Astrocyte of the cerebellum (primary cell): ENCODE measurements at places on chromosomes 6 and 20.

GRCh38 chr6:78259935-78260334 is 607.1 kb downstream of the MEI4 start:
- no peak for DNase-seq

GRCh38 chr6:154318721-154319120 is 37.9 kb downstream of the IPCEF1 start:
- DNase-seq: no peak

GRCh38 chr6:168943231-168943905 is 310.3 kb downstream of the THBS2 start:
- DNase-seq: no peak

DNA sequence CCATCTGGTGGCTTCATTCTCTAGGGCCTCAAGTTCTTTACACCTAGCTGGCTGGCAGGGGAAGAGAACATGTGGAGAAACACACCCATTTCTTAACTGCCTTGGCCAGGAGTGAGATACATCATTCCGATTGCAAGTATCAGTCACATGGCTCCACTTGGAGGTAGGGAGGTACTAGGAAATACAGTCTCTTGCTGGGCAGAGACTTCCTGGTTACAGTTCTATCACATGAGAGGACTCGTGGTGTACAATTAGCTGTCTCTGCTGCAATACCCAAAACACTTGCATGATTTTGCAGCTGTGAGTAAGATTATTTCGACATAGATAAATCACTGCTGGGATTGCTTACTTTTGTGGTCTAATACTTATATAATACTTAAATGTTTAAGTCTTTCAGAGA is 51.1 kb downstream of the GTF2H5 start:
- no peak for DNase-seq

- no peak for DNase-seq
Observed at GRCh38 chr6:139338795-139339194, 35.7 kb downstream of the CITED2 start.

GRCh38 chr6:164763788-164764187 is 545.6 kb downstream of the C6orf118 start:
- no peak for DNase-seq

- peak; percentile 32 for DNase-seq
Observed at GRCh38 chr6:3520281-3521230, 63.7 kb upstream of the SLC22A23 start.

DNA sequence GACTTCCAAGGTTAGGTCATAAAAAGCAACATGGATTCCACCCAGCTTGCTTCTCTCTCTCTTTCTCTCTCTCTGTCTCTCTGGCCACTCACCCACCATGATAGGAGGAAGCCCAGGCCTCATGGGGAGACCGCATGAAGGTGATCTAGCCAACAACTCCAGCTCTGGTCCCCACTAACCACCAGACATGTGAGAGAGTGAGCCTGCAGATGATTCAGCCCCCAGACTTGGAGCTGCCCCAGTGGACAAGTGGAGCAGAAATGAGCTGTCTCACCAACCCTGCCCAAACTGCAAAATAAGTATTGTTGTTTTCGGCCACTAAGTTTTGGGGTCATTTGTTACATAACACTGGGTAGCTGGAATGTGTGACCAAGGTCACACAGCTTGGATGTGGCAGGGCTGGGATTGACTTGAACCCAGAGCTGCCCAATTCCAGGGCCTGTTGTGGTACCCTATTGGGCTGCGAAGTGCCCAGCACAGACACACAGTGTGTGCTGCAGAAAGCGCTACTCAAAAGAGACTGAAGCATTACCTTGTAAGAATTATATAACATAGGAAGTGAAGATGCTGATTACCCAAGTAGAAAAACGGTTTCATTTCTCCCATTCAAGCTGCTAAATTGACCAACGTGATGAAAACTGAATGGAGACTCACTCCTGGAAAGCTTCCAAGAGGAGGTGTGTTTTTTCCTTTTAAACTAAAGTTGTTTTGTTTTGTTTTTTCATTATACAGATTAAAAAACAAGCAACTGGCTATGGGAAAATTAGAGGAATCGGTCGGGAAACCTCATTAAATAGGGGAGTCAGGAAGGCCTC is 9.1 kb upstream of the TLDC2 start:
- DNase-seq: no peak

GRCh38 chr20:1964061-1964460 is 29.8 kb downstream of the PDYN start:
- no peak for DNase-seq

DNA sequence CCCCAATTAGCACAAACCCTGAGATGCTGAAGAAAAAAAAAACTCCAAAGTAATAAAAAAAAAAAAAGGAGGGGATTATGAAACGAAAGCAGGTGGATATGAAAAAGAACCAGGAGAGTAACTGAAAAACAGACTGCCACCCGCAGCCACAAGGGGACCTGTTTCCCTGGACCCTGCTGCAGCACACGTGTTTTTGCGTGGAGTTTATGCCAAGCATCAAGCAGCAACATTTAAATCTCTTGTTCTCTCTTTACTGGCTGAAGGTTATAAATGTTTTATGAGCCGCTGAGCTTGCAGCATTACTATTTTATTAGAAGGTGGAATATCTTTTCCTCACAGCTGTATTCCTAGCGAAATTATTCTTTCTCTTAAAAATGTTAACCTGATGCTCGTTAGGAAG is 131.6 kb upstream of the OLIG3 start:
- DNase-seq: no peak

DNA sequence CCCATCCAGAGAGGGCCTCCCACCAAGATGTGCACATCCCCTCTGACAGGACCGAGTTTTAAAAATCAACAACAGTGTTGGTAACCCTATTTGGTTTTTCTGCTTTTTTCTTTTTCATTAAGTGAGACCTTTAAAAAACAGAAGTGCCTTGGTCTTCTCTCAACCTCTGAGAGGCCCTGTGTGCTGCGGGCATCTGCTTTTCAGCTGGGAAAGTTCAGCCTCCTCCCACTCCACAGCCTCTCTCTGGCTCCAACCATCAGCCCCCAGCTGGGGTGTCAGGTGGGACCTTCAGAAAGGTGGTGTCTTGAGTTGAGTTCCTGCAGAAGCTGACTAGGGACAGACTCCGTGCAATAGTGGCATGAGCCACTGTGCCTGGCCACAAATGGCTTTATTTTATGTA is 64.6 kb upstream of the ZMYND8 start:
- DNase-seq: no peak

- DNase-seq: no peak
Observed at GRCh38 chr6:5150551-5151075, 65.5 kb downstream of the PPP1R3G start.

DNA sequence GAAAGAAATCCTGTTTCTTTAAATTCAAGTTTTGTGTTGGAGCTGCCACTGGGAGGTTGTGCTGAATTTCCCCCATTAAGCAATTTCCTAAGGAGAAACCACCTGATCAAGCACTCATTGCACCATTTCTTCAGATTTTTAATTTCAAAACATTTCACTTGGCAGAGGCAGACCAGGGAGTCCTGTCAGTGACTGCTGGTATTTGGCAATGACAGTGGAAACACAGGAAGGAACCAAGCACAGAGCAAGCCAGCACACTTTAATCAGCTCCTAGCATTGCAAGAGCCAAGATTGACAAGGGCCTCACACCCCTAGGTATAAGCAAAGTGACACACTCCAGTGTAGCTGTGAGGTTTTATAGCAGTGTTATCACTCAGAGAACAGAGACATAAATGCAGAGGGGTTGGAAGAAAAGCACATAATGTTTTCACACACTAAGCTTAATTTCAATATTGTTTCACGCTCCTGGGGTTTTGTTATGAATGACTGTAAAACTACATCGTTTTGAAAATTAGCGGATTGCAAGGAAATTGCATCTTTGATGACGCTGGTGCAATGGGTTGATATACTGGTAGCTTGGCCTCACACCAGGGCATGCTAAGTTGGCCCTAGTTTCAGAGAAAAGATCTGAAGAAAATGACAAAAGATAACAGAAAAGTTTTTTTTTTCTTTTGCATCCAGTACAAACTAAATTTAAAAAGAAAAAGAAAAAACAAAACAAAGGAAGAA is 768.4 kb downstream of the TFAP2A start:
- DNase-seq: peak; percentile 2
